ENCODE measurements at places on chromosomes 1 and 21. TPM values are rescaled to one million over a fixed set of nuclear protein-coding genes. Genes with fewer than 3 reads are reported as not detected.

GRCh38 chr1:156406251-156406650 lies 37.2 kb downstream of the RHBG start:
- DNase-seq: no peak

DNA sequence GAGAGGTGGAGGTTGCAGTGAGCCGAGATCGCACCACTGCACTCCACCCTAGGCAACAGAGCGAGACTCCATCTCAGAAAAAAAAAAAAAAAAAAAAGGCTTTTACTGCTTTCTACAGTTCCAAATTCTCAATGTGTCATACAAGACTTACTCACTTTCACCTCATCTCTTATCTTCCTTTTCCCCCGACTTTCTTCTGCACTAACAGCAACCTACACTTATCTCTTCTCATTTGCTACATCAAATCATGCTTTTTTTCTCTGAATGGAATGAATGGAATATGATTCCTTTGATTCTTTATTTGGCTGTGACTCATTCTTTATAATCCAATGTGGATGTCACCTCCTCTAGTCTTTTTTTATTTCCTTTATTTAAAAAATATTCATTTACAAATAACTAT lies 168.4 kb upstream of the DMRTA2 start:
- DNase-seq: no peak

DNA sequence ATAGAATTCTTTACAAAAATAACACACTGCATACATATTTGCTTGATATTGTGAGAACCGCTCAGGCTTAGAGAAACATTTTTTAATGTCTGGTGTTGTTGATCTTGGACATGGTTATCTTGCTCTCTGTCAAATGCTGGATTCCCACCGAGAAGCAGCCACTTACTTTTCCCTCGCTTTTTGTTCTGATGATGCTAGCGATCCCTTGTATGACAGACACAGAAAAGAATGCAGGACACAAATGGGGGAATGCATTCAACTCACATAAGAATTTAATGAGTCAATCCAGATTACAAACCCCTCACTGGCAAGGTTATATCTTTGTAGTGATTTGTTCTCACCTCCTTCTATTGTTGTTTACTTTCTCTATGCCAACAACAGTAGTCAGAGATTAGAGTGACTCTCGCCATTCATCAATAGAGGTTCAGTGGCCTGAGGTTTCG lies 76.8 kb upstream of the AKT3 start:
- DNase-seq: peak; percentile 88

GRCh38 chr1:208265122-208265469 lies 20.9 kb upstream of the PLXNA2 start:
- no peak for DNase-seq

- peak; percentile 33 for DNase-seq
Measured at GRCh38 chr1:60874718-60875117, 207.6 kb upstream of the NFIA start.

DNA sequence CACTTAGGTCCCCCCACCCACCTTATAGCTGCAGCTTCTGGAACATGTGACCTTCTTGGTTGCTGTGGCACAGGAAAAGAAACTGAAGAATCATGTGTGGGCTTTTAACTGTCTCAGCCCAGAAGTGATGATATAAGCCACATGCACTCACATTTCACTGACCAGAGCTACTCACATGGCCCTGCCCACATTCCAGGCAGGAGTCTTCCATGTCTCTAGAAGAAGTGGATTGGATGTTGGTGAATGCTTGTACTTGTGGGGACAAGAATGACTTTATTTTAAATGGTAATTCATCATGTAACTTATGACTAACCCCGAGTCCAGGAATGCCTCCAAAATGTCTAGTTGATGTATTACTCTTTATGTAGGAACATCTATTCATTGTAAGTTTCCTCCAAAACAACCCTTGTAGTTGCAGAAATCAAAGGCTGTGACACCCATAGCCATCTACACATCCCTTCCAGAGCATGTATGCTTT lies 15.8 kb upstream of the CAMK1G start:
- DNase-seq: peak; percentile 71

Gene LAMB3
- 20.2 TPM for total RNA-seq

Gene SMIM1
- total RNA-seq: not detected

Gene RNU1-2
- not detected for total RNA-seq

Gene LEMD1
- not detected for total RNA-seq

Gene THEMIS2
- 10.1 TPM for total RNA-seq

Gene PDZK1IP1
- not detected for total RNA-seq

Gene LCE1C
- total RNA-seq: not detected

Gene C8A
- not detected for total RNA-seq
